Left forelimb (tissue), 1 donor: ENCODE measurements at places on chromosomes 16 and 17.
A peak's percentile ranks its signal among the peaks of the same experiment; 100 is the strongest.

GRCh38 chr16:80319181-80319580 is 221.6 kb upstream of the DYNLRB2 start:
- no peak for DNase-seq

- DNase-seq: no peak
Measured at GRCh38 chr17:40108970-40109824, 8.8 kb upstream of the NR1D1 start.

- no peak for DNase-seq
Measured at GRCh38 chr17:39580082-39580468, 27.6 kb downstream of the NEUROD2 start.

GRCh38 chr17:61458421-61459141 is 6.4 kb downstream of the TBX4 start:
- peak; percentile 38 for DNase-seq

DNA sequence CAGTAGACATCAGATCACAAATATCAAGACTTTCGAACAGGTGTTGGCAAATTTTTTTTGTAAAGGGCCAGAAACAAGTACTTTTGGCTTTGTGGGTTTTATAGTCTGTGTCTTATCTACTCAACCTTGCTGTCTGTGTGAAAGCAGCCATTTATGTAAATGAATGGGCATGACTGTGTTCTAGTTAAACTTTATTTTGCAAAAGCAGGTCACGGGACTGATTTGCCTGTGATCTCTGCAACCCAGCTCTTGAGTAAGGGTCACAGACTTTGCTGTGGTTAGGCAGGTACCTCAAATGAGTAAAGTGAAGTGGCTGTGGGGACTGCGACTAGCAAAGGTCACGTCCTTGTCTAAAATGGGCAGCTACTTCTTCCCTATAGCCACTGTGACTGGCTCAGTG is 136.5 kb downstream of the FTO start:
- no peak for DNase-seq

DNA sequence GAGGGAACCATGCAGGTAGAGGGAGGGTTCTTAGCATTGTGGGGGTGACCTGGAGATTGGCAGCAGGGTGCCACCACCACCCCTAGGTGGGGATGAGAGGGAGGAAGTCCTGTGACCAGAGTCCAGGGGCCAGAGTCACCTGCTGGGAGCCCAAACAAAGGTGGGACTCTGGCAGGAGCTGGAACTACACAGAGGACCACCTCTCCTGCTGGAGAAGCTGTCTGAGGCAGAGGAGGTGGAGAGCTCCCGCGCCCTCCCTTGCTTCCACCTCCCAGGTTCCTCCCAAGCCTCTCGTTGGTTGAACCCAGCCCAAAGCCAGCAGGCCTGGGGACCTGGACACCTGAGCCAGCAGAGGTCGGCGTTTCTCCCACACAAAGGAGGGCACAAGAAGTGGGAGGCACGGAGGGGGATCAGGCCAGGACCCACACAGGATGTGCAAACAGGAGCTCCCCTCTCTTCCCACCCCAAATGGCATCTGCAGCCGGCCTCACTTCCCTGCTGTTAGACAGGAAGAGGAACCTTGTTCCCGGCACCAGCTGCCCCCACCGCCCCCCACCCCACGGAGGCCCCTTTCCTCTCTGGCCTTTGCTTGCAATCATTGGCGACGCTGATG is 154.6 kb downstream of the SEC14L1 start:
- no peak for DNase-seq

DNA sequence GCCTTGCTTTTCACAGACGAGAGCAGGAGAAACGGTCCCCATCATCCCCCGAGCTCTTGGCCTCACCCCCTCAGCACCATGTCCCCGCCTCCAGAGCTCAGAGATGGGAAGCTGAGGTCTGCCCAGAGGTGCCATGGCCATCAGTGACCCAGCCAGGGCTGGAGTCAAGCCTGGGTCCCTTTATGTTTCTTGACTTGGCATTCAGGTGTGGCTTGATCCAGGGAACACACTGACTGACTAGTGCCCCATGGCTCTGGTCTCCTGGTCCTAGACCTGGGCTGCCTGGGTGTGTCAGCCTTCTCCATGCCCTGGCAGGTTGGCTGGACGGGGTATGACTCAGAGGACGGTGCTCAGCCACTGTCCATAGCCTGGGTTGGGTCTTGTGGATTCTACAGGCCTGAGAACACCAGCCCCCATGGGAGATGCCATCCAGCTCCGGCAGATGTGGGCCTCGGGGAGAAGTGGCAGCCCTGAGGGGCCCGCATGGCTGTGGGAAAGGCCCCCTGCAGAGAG is 54.2 kb downstream of the ZFPM1 start:
- DNase-seq: no peak

- DNase-seq: no peak
Measured at GRCh38 chr16:53159781-53160436, 105.1 kb downstream of the CHD9 start.

GRCh38 chr17:19284005-19284959 is 47.1 kb downstream of the EPN2 start:
- DNase-seq: no peak

- DNase-seq: no peak
Measured at GRCh38 chr17:61966191-61966590, 38.4 kb upstream of the INTS2 start.

GRCh38 chr16:78593352-78593751 is 493.9 kb downstream of the WWOX start:
- DNase-seq: no peak
